ENCODE measurements at places on chromosomes 7 and 10. TPM values are rescaled to one million over a fixed set of nuclear protein-coding genes. Genes with fewer than 3 reads are reported as not detected.

GRCh38 chr10:3567291-3567963, 217.6 kb downstream of the KLF6 start:
- H3K27me3 ChIP-seq = no peaks in the 10 kb centered on the region
- no peak overlapping the region for H3K4me3 ChIP-seq
- H3K36me3 ChIP-seq = no peaks in the 10 kb centered on the region

GRCh38 chr7:696812-697551, 29.5 kb upstream of the DNAAF5 start:
- H3K27me3 ChIP-seq = no peaks in the 10 kb centered on the region
- no peaks in the 10 kb centered on the region for H3K36me3 ChIP-seq
- H3K4me1 ChIP-seq = no peaks in the 10 kb centered on the region
- no peak for DNase-seq

Gene FKBP9
- total RNA-seq = 0.35 TPM

DNA sequence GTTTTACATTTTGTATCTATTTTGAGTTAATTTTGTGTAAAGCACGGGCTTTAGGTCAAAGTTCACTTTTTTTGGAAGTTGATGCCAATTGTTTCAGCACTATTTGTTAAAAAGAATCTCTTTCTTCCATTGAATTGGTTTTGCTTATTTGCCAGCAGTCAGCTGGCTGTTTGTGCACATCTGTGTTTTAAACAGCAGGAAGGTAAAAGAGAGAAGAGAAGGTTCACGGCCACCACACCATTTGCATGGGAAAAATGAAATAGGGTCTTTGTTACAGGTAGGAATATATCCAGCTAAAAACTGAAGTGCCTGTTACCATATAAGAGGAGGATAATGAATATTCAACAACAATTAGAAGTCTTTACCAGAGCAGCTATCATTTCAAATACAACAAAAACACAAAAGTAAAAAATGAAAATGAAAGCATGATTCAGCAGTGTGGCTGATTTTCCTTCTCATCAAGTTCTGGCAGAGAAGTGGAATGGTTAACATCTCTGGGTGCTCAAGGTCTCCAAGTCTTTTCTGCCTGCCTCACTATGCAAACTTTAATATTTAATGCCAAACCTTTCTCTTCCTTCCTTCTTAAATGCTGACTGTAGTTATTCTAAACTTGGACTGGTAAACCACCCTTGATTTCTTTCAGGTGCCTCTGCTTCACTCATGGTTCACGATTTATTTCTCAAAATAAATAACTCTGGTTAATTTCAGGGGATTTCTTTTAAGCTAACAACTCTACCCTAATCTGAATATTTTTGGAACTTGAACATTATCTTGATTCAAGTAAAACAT, 841.5 kb downstream of the GRM8 start:
- H3K27ac ChIP-seq = no peak overlapping the region
- H3K4me3 ChIP-seq = no peak overlapping the region
- DNase-seq = no peak
- H3K27me3 ChIP-seq = no peaks in the 10 kb centered on the region
- H3K36me3 ChIP-seq = no peaks in the 10 kb centered on the region
- no peaks in the 10 kb centered on the region for H3K4me1 ChIP-seq

DNA sequence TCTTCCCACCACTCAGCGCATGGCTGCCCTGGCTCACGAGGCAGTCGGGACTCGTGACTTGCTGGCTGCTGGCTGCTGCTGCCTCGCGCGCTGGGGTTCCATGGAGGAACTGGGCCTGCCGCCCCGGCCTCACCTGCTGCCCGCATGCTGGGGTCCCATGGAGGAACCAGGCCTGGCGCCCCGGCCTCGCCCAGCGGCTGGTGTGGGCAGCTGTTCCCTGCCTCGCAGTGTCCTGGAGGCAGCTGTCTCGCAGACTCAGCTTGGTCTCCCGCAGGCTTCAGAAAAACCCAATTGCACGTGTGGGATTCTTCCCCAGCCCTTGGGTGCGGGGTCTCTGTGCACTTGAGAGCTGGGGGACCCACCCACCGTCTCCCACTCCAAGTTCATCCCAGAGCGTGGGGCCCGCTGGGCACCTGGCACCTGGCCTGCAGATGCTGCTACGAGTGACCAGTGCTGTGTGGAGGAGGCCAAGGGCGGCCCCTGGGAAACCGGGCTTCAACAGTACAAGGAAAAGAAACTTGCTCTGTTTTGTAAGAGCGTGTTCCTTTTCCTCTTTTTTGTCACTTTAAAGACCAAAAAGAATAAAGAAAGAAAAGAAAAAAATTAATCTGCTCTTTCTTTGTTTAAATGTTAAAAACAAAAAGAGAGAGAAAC, 20.4 kb downstream of the PWWP2B start:
- H3K4me1 ChIP-seq = peaks cover 18% of the 10 kb centered on the region
- no peak overlapping the region for H3K27ac ChIP-seq
- H3K36me3 ChIP-seq = no peaks in the 10 kb centered on the region
- no peak for DNase-seq
- no peaks in the 10 kb centered on the region for H3K27me3 ChIP-seq

- H3K27me3 ChIP-seq = no peaks in the 10 kb centered on the region
- H3K27ac ChIP-seq = no peak overlapping the region
These were observed 4.7 kb upstream of the PYROXD2 start for GRCh38 chr10:98419469-98420261.

DNA sequence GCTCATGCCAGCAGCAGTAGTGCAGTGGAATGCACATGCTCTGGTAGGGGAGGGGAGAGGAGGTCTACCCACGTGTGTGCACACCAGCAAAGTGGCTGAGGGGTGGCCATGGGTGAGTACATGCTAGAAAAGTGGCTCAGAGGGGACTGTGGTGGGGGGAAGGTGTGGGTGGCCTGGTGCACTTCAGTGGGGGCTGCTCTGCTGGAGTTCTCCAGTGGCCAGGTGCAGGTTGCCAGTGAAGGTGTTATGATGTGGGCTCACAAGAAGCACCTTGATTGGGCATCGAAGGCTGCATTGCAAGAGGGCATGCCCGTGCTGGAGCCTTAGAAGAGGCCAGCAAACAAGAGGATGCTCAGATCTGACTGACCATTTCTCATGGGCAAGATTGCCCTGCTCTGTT, 613.6 kb upstream of the PHF14 start:
- no peaks in the 10 kb centered on the region for H3K27me3 ChIP-seq
- H3K4me1 ChIP-seq = no peaks in the 10 kb centered on the region

DNA sequence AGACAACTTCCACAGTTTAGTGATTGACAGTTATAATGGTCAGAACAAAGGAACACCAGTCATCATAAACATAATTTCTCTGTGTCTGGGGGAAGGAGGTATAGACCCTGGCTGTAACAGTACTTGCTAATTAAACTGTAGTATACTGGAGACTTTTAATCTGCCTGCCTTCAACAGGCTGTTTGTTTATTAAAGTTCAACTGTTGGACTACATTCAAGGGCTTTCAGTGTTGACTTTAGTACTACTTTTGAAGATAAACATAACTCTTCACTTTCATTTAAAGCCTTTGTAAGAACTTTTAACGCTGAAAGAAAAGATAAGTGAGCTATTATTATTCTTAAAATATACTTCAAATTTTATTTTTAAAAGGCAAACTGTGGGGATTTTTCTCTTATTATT, 15.5 kb upstream of the PTTG1IP2 start:
- H3K4me1 ChIP-seq = peaks cover 7% of the 10 kb centered on the region
- H3K4me3 ChIP-seq = no peak overlapping the region
- no peaks in the 10 kb centered on the region for H3K36me3 ChIP-seq

- no peak for DNase-seq
- H3K27me3 ChIP-seq = no peaks in the 10 kb centered on the region
- H3K4me1 ChIP-seq = peaks cover 15% of the 10 kb centered on the region
- H3K27ac ChIP-seq = no peak overlapping the region
These were observed 13.6 kb upstream of the ITGB1 start for GRCh38 chr10:32971536-32972091.

Gene FAM131B
- 0.61 TPM for total RNA-seq

GRCh38 chr7:33582104-33582503, 323.2 kb upstream of the BMPER start:
- H3K4me3 ChIP-seq = no peak overlapping the region
- DNase-seq = no peak
- no peak overlapping the region for H3K27ac ChIP-seq
- no peaks in the 10 kb centered on the region for H3K36me3 ChIP-seq
- no peaks in the 10 kb centered on the region for H3K4me1 ChIP-seq
- no peaks in the 10 kb centered on the region for H3K27me3 ChIP-seq

GRCh38 chr7:25821225-25821624, 330.8 kb upstream of the NFE2L3 start:
- no peak overlapping the region for H3K4me3 ChIP-seq
- H3K4me1 ChIP-seq = no peaks in the 10 kb centered on the region
- no peak overlapping the region for H3K27ac ChIP-seq
- H3K36me3 ChIP-seq = no peaks in the 10 kb centered on the region
- DNase-seq = no peak

DNA sequence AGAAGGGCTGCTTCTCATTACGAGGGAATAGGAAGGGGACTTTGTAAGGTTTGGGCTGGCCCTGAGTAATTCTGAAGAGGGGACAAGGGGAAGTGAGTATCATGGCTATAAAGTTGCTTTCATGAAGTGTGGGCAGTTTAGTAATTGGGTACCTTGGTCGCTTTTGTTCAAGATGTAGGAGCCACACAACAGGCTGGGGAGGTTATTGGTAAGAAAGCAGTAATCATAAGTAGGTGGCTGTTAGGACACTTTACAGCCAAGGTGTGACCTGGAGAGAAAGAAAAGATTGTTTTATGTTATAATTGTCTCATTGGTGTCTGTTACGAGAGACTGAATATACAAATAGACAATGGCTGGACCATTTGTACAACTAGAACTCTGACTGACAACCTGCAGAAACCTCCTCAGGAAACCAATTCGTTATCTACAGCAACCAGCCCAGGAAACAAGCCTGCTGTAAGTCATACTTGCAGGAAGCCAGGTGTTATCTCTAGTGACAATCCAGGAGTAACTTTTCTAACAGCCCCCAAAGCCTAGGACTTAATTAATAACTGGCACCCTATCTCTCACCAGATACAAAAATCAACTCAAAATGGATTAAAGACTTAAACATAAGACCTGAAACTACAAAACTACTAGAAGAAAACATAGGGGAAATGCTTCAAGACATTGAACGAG, 5.0 kb upstream of the CCM2 start:
- H3K4me1 ChIP-seq = peaks cover 40% of the 10 kb centered on the region
- H3K27me3 ChIP-seq = no peaks in the 10 kb centered on the region
- DNase-seq = no peak
- peak overlapping the region; percentile 25 for H3K27ac ChIP-seq

DNA sequence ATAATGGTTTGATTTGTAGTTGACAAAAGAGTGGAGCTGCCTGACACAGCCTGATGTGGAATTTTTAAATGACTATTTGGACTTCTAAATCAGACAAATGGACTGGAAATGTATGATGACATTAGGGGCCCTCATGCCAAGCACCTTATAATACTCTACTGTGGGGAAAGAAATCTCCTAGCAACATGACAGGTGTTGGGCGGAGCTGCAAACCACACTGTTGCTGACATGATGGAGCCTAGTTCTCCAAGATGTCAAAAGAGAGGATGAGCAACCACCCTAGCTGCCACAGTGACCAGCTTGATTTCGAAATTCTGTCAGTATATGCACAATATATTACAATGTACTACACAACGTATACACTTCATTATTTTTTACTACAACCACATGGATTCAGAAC, 65.8 kb downstream of the RHOBTB1 start:
- no peaks in the 10 kb centered on the region for H3K27me3 ChIP-seq
- no peaks in the 10 kb centered on the region for H3K4me1 ChIP-seq
- no peak for DNase-seq
- no peak overlapping the region for H3K27ac ChIP-seq
- H3K36me3 ChIP-seq = no peaks in the 10 kb centered on the region
- H3K4me3 ChIP-seq = no peak overlapping the region

DNA sequence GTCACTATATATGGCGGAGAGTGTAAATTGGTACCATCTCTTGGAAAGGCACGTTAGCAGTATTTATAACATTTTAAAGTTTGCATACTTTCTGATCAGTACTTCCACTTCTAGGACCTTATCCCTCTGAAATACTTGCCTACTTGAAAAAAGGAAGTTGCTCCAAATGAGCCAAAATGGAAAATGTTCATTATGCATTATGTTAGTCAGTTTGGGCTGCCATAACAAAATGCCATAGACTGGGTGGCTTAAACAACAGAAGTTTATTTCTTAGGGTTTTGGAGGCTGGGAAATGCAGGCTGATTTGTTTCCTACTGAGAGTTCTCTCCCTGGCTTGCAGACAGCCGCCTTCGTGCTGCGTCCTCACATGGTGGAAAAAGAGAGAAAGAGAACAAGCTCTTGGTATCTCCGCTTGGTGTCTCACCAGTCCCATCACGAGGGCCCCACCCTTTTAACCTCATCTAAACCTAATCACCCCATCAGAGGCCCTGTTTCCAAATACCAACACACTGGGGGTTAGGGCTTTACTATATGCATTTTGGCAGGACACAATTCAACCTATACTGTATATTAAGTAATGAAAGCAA, 6.9 kb downstream of the SNX10 start:
- no peaks in the 10 kb centered on the region for H3K27me3 ChIP-seq
- no peak overlapping the region for H3K4me3 ChIP-seq
- DNase-seq = no peak
- H3K4me1 ChIP-seq = peaks cover 18% of the 10 kb centered on the region
- H3K36me3 ChIP-seq = peaks cover 3% of the 10 kb centered on the region
- H3K27ac ChIP-seq = no peak overlapping the region

DNA sequence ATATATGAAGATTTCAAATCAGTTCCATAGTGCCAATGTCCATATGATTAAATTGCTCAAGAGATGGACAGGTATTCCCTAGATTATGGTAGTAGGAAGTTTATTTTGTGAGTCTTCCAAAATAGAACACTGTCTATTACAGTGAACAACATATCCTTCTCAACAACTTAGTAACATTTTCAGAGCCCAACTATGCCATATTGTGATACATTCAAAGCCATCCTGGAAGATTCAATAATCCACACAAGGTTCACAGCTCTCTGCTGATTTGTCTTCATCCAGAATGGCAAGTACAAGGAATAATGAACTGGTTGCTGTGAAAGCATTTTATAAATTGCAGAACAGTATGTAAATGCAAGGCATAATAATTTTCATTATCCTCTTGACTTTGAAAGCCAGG, 213.9 kb downstream of the CHRM2 start:
- no peak overlapping the region for H3K4me3 ChIP-seq
- H3K27me3 ChIP-seq = no peaks in the 10 kb centered on the region
- DNase-seq = no peak
- H3K27ac ChIP-seq = no peak overlapping the region

- H3K36me3 ChIP-seq = no peaks in the 10 kb centered on the region
- H3K4me1 ChIP-seq = no peaks in the 10 kb centered on the region
- DNase-seq = no peak
- no peak overlapping the region for H3K4me3 ChIP-seq
- no peak overlapping the region for H3K27ac ChIP-seq
These were observed 351.7 kb upstream of the C7orf33 start for GRCh38 chr7:148238761-148239325.

Data from CD4-positive, alpha-beta memory T cell (primary cell).